ENCODE measurements at places on chromosomes 6 and 20.

DNA sequence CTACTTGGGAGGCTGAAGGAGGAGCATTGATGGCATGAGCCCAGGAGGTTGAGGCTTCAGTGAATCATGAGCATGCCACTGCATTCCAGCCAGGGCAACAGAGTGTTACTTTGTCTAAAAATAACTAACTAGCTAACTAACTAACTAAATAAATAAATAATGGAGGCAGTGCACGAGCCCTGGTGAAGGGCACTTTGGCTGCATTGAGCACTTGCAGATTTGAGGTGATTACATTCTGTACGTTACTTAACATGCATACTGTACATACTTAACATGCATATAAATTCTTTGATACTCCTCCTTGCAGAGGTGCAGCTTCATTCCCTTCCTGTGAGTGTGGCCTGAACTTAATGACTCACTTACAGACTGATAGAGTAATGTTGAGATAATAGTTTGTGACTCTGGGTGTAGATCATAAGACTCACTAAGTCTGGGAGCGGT lies 10.7 kb downstream of the HLA-A start:
- no peak overlapping the region for H3K27ac ChIP-seq
- H3K4me1 ChIP-seq = no peaks in the 10 kb centered on the region
- no peaks in the 10 kb centered on the region for H3K27me3 ChIP-seq
- no peak overlapping the region for H3K4me3 ChIP-seq
- DNase-seq = no peak

- H3K4me3 ChIP-seq = no peak overlapping the region
- no peak for DNase-seq
Measured at GRCh38 chr6:154821099-154821498, 87.9 kb downstream of the SCAF8 start.

DNA sequence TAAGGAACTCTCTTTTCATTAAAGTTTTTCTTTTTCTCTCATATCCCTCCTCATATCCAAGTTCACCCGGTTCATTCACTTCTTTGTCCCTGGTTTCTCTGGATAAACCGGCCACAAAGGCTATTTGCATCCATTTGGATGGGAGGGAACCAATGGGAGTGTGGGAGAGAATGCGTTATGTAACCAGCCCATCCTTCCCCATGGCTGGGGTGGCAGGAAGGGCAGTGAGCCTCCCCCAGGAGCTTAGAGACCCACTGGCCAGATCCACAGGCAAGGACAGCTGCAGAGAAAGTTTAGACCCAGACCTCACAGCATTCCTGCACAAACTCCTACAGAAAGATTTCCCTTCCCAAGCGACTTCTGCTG lies 10.7 kb downstream of the CASS4 start:
- peak overlapping the region; percentile 76 for H3K27ac ChIP-seq
- H3K4me3 ChIP-seq = peak overlapping the region; percentile 24
- DNase-seq = no peak
- H3K27me3 ChIP-seq = no peaks in the 10 kb centered on the region
- peaks cover 7% of the 10 kb centered on the region for H3K36me3 ChIP-seq

DNA sequence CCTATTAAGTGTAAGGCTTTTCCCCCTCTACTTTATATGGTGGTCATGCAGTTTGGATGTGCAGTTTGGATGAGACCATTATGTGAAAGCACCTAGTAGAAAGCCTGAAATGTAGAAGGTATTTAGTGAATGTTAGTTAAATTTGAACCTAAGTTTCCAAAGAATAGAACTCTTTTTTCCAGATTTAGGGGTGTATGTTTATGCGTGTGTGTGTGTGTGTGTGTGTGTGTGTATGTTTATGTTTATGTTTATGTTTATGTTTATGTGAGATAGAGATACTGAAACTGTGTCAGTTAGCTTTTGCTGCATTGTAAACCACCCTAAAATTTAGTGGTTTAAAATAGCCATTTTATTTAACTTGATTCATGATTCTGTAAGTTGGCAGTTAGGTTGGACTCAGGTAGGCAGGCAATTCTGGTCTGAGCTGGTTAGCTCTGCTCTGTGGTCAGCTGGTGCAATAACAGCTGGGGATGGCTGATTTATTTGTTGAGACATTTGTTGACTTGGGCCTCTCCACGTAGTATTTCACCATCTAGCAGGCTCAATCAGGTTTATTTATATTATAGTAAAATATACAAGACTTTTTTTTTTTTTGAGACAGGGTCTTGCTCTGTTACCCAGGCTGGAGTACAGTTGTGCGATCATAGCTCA lies 54.0 kb downstream of the STK4 start:
- H3K27ac ChIP-seq = peak overlapping the region; percentile 65
- H3K27me3 ChIP-seq = no peaks in the 10 kb centered on the region
- DNase-seq = no peak
- peaks cover 65% of the 10 kb centered on the region for H3K4me1 ChIP-seq

DNA sequence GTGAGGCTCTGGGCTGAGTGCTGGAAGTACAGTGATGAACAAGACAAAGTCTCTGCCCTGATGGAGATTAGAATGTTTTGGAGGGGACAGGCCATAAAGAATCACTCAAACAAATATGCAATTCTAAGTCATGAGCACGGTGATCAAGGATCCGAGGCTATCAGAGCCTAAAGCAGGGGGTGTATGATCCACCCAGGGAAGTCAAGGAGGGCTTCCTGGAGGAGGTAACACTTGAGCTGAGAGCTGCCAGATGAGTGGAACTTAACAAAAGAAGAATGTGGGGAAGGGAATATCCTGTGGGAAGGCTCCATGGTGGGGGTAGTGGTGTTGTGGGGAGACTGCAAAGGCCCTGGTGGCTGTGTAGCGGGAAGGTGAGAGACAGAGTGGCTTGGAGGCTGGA lies 12.2 kb downstream of the BPIFB4 start:
- no peaks in the 10 kb centered on the region for H3K27me3 ChIP-seq
- no peaks in the 10 kb centered on the region for H3K4me1 ChIP-seq
- H3K36me3 ChIP-seq = no peaks in the 10 kb centered on the region
- no peak overlapping the region for H3K4me3 ChIP-seq
- no peak for DNase-seq
- H3K27ac ChIP-seq = no peak overlapping the region

DNA sequence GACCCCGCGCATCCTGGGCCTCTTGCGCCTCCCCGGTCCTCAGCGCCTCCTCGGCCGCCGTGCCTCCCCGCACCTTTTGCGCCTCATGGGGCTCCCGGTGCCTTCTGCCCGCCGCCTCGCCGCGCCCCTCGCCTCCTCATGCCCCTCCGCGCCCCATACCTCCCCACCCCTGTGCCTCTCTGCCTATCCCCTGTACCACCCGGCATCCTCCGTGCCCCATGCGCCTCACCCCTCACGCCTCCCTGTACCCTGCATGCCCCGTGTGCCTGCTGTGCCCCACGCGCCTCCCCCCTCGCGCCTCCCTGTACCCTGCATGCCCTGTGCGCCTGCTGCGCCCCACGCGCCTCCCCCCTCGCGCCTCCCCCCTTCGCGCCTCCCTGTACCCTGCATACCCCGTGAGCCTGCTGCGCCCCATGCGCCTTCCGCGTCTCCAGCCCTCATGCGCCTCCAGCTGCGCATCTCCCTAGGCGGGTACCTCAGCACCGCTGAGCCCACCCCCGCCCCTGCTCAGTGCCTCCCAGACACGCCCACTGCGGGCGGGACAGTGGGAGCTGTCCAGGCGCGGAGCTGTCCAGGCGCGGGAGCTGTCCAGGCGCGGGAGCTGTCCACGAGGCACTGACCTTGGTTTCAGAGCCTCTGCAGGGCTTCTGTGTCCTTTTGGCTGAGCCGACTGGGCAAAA lies 37.1 kb downstream of the IGF2R start:
- peak overlapping the region; percentile 19 for H3K4me3 ChIP-seq
- H3K27ac ChIP-seq = no peak overlapping the region
- H3K4me1 ChIP-seq = peaks cover 48% of the 10 kb centered on the region
- no peak for DNase-seq

DNA sequence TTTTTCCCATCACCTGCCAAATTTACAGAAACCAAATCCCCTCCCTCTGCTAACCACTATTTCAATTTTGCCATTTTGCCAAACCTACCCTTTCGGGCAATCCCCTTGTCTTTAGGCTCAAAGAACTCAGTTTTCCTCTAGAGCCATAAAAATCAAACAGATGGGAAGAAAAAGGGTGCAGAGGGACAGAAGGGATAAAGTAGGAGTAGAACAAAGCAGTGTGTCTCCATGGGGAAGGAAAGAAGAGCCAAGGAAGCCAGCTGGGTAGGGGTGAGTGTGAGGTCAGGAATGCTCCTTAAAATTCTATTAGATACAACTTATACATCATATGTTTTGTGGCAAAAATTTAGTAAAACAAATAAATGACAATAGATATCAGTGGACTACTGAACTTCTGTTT lies 316.5 kb downstream of the BTBD9 start:
- no peak overlapping the region for H3K27ac ChIP-seq
- DNase-seq = no peak
- H3K4me3 ChIP-seq = no peak overlapping the region
- H3K27me3 ChIP-seq = no peaks in the 10 kb centered on the region
- H3K4me1 ChIP-seq = peaks cover 3% of the 10 kb centered on the region
- peaks cover 4% of the 10 kb centered on the region for H3K36me3 ChIP-seq

DNA sequence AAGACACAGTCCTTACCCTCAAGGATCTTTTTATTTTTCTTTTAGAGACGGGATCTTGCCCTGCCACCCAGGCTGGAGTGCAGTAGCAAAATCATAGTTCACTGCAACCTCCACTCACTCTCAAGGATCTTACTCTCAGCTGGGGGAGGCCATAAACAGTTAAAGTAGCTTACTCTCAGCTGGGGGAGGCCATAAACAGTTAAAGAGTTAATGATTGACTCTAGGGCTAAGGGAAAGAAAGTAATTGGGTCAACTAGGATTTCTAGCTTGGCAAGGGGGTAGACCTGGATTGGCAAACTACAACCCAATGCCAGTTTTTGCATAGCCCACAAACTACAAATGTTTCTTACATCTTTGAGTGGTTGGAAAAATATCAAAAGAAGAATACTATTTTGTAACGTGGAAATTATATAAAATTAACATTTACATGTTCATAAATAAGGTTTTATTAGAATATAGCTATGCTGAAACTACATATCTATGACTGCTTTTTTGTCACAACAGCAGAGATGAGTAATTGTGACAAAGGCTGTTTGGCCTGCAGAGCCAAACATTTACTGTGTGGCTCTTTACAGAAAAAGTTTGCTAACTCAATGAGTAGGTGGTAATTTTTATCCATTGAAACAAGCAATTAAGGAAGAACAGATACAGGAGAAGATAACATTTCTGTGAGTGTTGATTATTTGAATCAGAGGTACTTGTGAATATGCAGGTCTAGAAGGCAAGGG lies 46.4 kb downstream of the PTPRA start:
- H3K27me3 ChIP-seq = no peaks in the 10 kb centered on the region
- peaks cover 16% of the 10 kb centered on the region for H3K36me3 ChIP-seq
- no peak for DNase-seq
- H3K4me1 ChIP-seq = peaks cover 23% of the 10 kb centered on the region
- H3K27ac ChIP-seq = peak overlapping the region; percentile 13

- H3K4me1 ChIP-seq = no peaks in the 10 kb centered on the region
- no peak overlapping the region for H3K27ac ChIP-seq
- DNase-seq = no peak
- H3K4me3 ChIP-seq = no peak overlapping the region
- no peaks in the 10 kb centered on the region for H3K27me3 ChIP-seq
- no peaks in the 10 kb centered on the region for H3K36me3 ChIP-seq
Measured at GRCh38 chr20:39946931-39947330, 742.1 kb downstream of the MAFB start.

- no peak overlapping the region for H3K27ac ChIP-seq
- no peak for DNase-seq
- no peak overlapping the region for H3K4me3 ChIP-seq
Measured at GRCh38 chr6:162385980-162386379, 341.6 kb downstream of the PRKN start.

DNA sequence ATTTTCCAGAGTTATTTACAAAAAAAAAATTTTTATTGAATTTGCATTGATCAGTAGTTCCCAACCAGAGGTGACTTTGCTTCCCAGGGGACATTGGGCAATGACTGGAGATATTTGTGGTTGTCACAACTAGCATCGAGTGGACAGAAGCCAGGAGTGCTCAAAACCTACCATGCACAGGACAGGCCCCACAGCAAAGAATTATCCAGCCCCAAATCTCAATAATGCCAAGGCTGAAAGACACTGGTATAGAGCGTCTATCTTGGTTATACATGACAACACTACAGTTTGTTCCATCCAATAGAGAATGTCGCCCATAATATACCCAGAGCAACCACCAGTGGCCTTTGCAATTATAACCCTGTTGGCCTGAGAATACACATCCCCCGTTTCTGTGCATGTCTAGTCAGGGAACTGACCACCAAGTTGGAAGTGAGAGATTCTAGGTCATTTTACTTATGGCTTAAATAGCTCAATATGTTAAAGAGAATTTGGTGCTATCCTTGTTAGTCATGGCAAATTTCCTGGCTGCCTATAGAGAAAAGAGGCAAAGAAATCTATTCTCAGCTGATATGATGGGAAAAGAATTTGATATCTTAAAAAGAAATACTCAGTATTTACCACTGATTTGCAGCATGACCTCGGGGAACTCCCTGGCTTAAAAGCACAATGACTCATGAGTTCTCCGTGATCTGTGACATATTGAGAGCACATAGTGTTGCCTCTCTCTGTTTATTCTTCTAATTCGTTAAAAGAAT lies 76.0 kb upstream of the ADTRP start:
- H3K4me1 ChIP-seq = peaks cover 6% of the 10 kb centered on the region
- H3K4me3 ChIP-seq = no peak overlapping the region
- no peak for DNase-seq
- H3K36me3 ChIP-seq = no peaks in the 10 kb centered on the region
- peaks cover 2% of the 10 kb centered on the region for H3K27me3 ChIP-seq
- H3K27ac ChIP-seq = no peak overlapping the region

- DNase-seq = no peak
- H3K27me3 ChIP-seq = peaks cover 2% of the 10 kb centered on the region
- H3K4me3 ChIP-seq = no peak overlapping the region
- H3K27ac ChIP-seq = no peak overlapping the region
Measured at GRCh38 chr6:116524236-116524635, 12.8 kb downstream of the CALHM5 start.

- no peak overlapping the region for H3K27ac ChIP-seq
- H3K4me1 ChIP-seq = no peaks in the 10 kb centered on the region
- no peak overlapping the region for H3K4me3 ChIP-seq
- no peaks in the 10 kb centered on the region for H3K36me3 ChIP-seq
- DNase-seq = no peak
- H3K27me3 ChIP-seq = no peaks in the 10 kb centered on the region
Measured at GRCh38 chr20:33062105-33062824, 8.6 kb downstream of the BPIFB3 start.

DNA sequence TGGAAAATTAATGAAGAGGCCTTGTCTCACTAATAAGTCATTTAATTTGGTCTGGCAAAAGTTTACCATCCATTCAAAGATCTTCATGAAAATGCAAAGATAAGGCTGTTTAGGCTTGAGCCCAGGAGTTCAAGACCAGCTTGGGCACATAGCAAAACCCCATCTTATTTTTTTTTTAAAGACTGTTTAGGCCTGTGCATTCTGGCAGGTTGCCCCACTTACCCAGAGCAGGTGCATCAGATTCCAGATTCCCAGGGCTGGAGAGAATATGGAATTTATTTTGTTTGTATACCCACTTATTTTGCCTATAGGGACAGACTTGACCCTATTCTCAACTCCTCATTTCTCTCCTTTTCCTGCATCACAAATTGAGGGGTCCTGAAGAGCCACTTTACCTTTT lies 5.7 kb downstream of the FOXO3 start:
- H3K4me1 ChIP-seq = peaks cover 55% of the 10 kb centered on the region
- no peak overlapping the region for H3K4me3 ChIP-seq
- H3K27me3 ChIP-seq = peaks cover 10% of the 10 kb centered on the region
- H3K36me3 ChIP-seq = peaks cover 8% of the 10 kb centered on the region

All from activated naive CD8-positive, alpha-beta T cell treated with anti-CD3 and anti-CD28 coated beads, Interleukin-2, amount 50 U/mL, for 24 hours (primary cell).